Cerebellar cortex (tissue), 1 donor: ENCODE measurements at places on chromosomes 16 and 17.
A peak's percentile ranks its signal among the peaks of the same experiment; 100 is the strongest.

- DNase-seq, result no peak
These were observed 835.1 kb downstream of the KCNJ2 start for GRCh38 chr17:71004413-71004812.

DNA sequence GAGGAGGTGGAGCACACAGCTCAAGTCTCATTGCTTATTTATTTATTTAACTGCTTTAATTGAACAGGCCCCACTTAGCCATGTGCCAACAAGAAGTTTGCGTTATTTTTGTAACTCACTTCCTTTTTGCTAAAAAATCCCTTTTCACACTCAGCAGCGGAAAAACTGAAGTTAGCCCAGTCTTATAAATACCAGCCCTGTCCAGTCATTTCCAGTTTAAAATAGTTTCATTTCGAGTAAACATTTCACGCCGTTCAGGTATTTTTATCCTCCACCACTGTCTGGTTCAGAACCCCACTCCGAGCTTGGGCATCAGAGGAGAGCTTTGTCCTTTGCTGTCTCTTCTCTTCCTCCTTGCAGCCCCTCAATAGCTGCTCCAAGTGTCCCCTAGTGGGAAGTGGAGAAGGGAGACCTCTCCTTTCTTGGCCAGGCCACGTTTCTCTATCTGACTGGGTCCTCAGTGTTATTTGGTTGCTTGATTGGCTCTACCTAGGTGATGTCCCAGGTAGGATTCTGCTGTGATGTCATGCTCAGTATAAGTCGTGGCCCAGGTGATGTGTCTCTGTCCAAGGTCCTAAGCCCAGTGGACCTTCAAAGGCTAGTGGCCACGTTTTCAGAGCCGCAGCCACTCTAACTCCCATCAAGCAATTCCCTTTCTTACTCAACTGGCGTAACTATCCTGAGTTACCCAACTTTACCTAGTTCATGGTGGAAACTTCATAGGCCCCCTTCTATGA is 53.0 kb upstream of the GAS7 start:
- no peak for DNase-seq

GRCh38 chr16:86395477-86395876 is 114.8 kb upstream of the FOXF1 start:
- DNase-seq, result no peak

GRCh38 chr16:88063211-88063773 is 112.1 kb downstream of the BANP start:
- peak; percentile 18 for DNase-seq

- DNase-seq, result no peak
These were observed 1.4 kb upstream of the CA7 start for GRCh38 chr16:66842765-66843164.

GRCh38 chr17:40931311-40931710 is 6.1 kb downstream of the KRT23 start:
- DNase-seq, result no peak

DNA sequence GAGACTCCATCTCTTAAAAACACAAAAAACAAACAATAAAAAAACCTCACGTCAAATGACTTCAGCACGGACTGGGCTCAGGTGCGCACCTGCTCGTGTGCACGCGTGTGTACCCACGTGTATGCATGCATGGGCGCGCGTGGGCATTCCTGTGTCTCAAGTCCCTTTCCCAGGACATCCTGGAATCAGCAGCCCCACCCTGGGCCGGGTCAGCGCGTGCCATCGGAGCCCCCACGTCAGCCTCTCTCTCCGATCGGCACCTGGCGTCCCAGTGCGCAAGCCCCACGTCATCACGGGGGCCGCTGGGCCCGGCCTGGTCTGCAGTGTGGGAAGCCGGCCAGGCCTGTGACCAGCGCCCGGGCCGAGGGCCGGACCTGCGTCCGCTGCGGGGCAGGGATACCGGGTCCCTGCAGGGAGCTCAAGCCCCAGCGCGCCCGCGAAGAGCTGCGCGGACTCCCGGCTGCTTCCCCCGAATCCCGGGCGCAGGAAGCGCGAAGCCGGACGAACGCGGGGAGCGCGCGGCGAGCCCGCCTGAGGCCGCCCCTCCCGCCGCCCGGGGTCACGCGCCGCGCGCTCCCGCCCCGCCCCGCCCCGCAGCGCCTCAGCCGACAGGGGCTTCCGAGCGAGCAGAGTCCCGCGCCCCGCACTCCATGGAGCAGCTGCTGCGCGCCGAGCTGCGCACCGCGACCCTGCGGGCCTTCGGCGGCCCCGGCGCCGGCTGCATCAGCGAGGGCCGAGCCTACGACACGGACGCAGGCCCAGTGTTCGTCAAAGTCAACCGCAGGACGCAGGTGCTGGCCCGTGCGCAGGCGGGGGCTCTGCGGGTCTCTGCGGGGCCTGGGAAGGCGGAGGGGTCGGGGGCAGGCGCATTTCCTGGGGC is at the start of gene FN3K:
TSS of gene FN3K (plus strand) at position 629 of the 880 bp plus-strand sequence. CDS start at position 651, 22 bp downstream.
- DNase-seq, result peak; percentile 54
